ENCODE measurements at places on chromosomes 6 and 20.

GRCh38 chr6:45640081-45640491 is 262.4 kb upstream of the SUPT3H start:
- no peak for DNase-seq

- no peak for DNase-seq
These were observed 40.6 kb downstream of the ISM1 start for GRCh38 chr20:13261460-13262301.

GRCh38 chr6:134413241-134413643 is 95.3 kb upstream of the SGK1 start:
- DNase-seq = no peak

DNA sequence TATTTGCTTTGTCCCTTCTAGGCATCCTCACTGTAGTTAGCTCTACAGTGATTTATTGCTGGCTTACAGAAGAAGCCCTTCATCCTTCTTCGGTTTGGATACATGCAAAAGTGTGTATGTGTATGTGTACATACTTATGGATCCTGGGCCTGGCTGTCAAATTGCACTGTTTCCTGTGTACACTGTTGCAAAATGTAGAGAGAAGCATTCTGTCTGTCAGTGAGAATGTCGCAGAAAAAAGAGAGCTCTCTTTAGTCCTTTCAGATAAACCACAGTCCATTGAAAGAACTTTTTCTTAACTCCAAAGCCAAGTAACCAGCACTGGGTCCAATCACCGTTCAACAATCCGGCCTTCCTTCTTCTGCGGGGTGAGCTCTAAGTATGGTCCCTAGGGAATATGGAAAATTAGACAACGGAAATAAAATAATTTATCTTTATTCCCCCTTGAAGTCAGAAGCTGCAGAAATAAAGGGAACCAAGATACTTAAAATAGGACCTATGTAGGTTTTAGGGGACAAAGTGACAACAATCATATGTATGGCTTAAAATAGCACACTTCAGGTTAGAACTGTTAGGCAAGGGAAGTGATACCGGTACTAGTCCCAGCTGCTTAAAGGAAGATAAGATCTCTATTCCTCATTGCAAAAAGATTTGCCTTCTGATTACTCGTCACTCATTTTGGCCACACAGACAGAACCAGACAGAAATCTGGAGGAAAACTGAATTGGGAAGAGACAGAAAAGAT is 107.0 kb downstream of the CD83 start:
- no peak for DNase-seq

DNA sequence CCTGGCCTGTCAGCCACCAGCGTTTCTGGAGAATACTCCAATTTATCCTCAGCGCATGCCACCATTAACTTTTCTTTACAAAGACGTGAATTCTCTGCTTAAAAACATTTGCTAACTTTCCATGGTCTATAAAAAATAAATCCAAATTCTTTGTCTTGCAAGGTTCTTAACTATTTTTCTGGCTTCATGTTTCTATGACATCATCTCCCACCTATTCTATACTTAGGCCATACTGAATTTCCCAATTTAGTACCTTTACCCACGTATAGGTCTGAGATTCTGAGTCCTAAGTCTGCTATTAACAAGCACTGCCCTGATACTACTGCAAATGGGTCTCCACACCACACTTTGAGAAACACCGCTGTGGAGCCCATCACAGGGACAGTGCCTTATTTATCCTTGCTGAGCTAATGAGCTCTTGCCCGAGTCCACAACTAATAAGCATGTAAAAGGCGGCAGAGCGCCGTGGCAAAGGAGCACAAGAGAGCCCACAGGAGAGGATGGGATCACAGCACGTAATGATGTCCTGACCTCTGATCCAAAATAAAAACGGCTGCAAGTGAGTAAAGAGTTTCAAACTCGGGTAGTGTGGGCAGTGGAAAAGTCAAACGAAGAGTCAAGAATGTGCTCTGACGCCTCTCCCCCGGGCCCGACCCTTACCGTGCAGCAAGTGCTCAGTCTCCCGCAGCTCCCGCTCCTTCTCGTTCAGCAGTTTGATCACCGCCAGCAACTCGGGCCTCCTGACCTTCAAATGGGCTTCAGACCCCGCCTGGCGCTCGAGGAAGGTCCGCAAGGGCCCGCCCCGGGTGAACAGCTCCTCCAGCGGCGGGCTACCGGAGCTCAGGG is 519 bp downstream of the MTRF1L start:
- DNase-seq = peak; percentile 23

DNA sequence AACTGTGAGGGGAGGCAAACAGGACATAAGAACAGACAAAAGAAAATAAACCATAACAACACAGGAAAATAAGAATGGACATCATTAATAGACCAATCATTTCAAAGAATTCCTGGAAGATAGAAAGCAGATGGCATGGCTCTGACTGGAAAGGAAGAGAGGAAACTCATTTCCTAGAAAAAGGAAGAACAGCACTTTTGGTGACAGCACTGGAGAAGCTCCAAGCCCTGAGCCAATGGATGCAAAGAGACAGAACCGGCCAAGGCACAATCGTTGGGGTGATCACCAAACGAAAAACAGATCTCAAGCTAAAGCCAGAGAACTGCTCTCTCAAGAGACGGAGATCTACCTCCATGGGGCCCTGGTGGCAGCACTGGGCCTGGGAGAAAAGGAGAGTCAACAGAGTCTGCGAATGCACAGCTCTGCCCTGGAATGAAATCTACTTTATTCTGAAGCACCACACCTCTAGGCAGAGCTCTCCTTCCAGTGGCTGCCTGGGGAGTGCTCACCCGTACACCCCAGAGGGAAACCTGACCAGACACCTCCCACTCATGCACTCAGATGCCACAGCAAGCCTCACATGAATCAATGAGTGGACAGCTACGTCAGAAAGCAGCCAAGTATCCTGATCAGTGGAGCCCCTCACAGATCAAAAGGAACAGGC is 24.2 kb downstream of the KIAA0319 start:
- DNase-seq = no peak

- no peak for DNase-seq
These were observed at the start of gene POPDC3 for GRCh38 chr6:105179244-105180065. Gene POPDC3 (minus strand): TSS chr6:105180014. CDS start chr6:105161909, 18,105 bp downstream.

GRCh38 chr6:161021998-161022743 is 30.6 kb downstream of the MAP3K4 start:
- no peak for DNase-seq

GRCh38 chr6:79071547-79071946 is 6.5 kb downstream of the PHIP start:
- DNase-seq = no peak

- no peak for DNase-seq
These were observed 109.2 kb downstream of the BMP7 start for GRCh38 chr20:57157106-57157691.

DNA sequence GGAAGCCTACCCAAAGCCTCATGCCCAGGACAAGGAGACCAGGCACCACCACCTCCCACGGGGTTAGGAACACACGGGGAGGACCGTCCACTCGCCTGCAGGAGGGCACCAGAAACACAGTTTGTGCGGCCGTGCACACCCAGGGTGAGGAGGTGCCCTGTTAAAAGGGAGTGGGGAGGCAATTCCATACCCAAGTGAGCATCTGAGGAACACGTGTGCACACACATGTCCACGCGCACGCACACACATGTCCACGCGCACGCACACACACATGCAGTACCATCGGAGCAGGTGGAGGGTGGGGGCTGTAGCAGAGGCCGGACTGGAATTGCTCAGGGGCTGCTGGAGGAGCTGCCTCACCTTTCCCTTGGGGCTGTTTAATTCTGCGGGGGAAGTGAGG is 259.4 kb downstream of the TAF4 start:
- DNase-seq = no peak
